ENCODE measurements at places on chromosomes 5 and 9.

- no peak for DNase-seq
Measured at GRCh38 chr5:104611135-104611767, 1048.7 kb upstream of the NUDT12 start.

DNA sequence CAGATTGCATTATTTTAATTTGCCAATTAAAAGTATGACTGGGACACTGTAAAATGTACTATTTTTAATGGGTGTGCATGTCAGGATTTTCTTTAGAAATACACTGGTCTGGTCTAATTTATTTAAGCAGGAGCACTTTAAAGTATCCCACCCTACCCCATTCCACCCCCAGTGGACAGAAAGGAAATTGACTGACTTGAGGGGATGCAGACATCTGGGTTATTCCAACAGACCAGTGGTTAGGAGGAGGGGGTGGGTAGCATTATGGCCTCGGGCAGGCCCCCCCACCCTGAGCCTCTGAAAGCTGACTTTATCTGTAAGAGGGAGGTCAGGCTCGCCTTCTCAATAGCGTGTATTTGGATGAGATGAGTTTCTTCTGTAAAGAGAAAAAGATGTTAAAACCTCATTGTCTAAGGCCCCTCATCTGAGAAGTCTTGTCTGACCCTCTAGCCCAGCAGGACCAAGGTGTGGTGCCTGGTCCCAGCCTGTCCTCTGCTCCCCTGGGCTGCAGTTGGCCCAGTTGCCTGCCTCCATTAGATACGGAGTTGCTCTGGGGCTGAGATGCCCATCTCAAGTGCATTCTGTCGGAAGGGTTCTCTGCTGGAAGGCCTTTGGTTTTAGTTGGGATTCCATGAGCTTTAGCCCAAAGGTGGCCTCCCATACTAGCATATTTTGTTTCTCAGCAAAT lies 4.4 kb downstream of the HNRNPAB start:
- DNase-seq = no peak

- no peak for DNase-seq
Measured at GRCh38 chr5:172636279-172637050, 4.6 kb upstream of the NEURL1B start.

GRCh38 chr5:124342027-124342471 lies 404.4 kb downstream of the ZNF608 start:
- DNase-seq = no peak

GRCh38 chr9:26205261-26205660 lies 527.0 kb upstream of the TUSC1 start:
- DNase-seq = no peak

DNA sequence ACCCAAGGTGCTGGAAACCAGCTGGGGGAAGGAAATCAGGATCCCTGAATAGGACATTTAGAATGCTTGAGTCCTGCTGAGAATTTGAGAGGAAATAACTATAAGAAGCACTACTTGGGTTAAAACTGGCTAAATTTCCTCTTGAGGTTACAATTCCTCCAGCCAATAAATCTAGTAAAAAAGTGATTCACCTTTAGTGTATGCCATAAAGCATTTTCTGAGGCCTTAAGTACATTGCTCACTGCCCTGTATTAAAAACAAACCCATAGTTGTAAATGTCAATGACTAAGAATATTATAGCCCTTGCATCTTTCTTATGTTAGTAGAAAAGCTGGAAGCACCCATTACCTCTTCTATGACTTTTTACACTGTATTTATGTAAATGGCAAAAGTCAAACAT lies 634.7 kb upstream of the ARRDC3 start:
- DNase-seq = no peak

DNA sequence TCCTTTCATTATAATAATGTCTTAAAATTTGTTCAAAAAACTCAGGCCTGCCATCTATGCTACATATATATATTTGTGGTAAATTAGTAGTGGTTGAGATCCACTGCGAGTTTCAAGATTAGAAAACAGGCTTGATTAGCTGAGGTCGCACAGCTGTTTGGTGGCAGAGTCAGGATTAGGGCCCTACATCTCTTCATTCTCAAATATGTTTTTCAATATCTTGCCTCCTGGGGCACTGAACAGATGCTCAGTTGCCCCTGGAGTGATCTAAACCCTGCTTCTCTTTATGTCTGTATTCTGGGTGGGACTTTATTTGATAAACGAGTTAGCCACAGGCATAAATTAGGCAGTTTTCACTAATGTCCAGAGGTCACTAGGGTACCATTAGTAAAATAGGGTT lies 27.8 kb upstream of the CEP120 start:
- DNase-seq = no peak

- no peak for DNase-seq
Measured at GRCh38 chr5:87997662-87998061, 271.0 kb downstream of the TMEM161B start.

DNA sequence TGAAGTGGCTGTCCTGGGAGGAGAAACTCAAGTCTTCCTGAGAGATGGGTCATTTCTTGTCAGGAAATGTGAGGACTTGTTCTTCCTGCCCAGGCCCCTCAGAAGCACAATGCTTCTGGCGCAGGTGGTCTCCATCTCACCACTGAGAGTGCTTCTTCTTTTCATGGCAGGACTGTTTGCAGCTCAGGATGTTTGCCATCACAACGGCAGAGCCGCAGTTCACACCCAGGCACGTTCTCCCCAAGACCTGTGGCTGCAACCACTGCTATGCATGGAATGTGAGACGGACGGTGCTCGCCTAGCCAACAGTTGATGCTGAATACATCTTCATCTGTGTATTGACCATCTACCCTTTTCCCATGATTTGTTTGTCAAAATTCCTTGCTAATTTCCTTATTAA lies 216.3 kb downstream of the GADD45G start:
- DNase-seq = no peak

DNA sequence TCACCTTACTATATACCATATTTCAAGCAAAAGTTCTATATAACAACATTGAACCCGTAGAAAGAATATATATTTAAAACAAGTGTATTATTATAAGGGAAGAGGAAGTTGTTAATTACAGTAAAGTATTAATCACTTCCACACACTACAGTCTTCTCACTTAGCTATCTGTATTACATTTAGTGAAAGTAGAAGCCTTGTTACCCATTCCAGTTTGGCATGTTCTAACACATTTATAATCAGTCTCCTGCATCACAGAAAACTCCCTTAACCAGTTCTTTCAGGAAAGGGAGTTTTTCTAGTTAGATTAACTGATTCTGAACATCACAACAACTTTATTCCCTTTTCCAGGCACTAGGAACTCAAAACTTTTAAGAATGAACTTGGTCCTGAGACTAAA lies 6.9 kb downstream of the RAB14 start:
- DNase-seq = no peak

DNA sequence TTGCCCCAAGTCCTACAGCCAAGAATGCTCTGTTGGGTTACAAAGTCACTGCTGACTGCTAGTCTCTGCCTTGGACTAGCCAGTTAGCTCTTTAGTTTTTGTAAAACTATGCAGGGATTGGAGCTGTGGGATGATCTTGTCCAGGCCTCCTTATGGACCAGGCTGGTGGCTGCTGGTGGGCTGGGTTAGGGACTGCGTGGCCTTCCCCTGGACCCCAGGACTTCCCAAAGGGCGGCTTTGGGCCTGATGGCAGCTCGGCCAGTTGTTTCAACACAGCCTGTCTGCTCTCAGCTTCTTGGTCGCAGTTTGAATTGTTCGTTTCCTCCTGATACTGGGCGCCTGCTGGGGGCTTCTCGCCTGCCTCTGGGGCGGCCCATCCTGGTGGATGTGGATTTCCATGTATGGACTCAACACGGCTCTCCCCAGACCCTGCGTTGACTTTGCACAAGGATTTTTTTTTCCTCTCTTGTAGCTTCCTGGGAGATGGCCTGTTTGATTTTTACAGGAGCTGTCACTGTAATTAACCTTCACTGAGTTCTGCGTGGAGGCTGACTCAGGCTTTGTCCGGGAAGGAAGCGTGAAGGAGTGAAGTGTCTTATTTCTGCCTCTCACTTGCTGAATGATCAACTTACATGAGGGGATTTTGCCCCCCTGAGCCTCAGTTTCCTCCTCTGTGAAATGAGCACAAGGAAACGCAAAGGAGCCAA lies 91.9 kb upstream of the NEURL1B start:
- no peak for DNase-seq

DNA sequence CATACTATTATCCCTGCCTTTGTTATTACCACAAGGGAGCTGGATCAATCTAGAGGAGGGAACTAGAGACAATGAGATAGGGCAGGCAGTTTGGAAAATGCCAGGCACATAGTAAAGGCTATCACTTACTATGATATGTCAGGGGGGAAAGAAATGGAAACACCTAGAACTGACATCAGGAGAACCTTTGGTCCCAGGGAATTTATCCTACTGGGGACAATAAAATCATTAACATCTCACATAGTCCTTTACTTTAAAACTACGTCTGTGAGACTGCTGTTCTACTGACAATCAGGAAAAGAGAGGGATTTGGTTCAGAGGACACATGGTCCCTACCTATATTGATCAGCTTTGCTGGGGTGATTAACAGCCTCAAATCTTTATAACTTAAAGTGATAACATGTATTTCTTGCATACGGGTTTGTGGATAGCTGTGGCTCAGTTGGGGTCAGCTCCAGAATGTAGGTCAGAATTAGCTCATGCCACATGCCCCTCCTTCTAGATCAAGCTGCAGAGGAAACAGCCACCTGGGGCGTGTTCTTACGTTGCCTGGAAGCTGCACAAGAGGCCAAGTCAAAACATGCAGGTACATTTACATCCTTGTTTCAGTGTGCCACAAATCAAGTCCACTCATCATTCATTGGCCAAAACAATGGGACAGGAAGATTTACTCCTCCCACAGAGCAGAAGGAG lies 43.9 kb upstream of the ALDOB start:
- no peak for DNase-seq

DNA sequence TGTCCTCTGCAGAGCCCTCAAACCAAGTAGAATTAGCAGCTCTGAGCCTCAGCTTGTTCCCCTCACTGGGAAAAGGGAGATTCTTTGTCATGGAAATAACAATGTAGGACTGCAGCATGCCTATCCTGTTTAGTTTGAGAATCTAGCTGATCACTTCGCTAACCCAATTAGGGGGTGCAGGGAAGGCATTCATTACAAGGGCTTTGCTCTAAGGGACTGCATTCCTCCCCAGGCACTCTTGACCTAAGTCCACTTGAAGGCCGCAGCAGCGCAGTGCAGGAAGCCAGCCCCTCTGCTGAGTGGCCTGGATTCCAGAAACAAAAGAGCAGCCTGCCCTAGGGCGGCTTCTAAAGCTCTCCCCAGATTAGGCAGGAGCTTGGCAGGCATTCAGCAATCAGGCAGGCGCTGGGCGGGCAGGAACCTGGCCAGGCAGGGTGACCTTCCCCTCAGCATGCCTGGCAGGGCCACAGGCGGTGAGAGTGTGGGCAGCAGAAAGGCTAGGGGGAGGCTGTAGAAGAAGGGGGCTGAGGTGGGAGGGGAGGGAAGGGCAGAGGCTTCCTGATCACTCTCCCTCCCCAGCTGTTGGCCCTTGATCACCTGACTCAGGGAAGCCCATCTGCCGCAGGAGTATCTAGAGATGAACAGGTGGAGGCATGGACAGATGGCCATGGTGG lies 24.8 kb downstream of the CCNJL start:
- no peak for DNase-seq

DNA sequence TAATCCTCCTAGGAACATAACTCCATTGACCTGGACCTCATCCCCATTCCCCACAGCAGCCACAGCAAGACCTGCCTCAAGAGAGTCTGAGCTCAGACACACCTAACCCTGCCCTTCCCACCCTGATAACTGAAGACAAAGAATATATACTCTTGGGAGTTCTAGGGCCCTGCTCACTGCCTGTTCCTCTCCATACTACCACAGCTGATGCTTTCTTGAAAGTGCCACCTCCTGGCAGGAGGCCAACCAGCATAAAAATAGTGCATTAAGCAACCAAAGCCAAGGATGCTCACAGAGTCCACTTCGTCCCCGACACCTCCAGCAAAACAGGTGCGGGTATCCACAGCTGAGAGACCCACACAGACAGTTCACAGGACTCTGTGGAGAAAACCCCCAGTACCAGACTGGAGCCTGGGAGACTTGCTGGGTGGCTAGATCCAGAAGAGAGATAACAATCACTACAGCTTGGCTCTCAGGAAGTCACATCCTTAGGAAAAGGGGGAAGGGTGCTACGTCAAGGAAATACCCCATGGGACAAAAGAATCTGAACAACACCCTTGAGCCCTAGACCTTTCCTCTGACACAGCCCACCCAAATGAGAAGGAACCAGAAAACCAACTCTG lies 23.5 kb downstream of the FAM114A2 start:
- DNase-seq = no peak

- no peak for DNase-seq
Measured at GRCh38 chr9:108933231-108933717, 650 bp downstream of the ELP1 start.

DNA sequence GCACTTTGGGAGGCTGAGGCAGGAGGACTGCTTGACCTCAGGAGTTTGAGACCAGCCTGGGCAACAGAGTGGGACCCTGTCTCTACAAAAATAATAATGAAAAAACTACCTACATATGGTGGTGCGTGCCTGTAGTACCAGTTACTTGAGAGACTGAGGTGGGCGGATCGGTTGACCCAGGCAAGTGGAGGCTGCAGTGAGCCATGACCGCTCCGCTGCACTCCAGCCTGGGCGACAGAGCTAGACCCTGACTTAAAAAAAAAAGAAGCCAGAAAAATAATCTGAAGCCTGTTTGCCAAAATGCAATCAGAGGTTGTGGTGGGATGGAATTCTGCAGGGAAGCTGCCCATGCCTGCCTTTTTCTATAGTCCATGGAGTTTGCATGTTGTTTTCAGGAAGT lies 50.4 kb upstream of the GGTA1 start:
- DNase-seq = no peak

- DNase-seq = no peak
Measured at GRCh38 chr9:14246951-14247350, 67.0 kb downstream of the NFIB start.

DNA sequence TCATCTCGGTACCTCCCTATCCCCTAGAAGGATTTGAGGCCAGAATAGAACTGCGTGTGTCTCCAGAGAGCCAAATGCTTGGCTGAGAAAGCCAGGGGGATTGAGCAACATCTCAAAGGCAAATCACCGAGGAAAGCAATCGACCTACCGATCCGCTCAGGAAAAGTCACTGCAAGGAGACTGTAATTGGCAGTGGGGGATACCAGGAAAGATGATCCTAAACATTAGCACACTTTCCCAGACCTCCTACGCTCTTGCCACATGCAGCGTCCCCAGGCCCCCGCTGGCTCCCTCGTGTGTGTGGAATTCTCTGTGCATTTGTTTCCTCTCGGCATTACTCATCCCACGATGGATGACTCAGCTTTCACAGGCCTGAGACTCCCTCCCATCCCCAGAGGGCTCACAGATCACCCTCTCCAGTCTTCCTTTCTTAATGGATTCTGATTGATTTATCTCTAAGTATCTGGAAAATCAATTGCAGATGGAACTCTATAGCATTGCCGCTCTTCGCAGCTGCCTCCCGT lies 82.2 kb upstream of the ICE1 start:
- no peak for DNase-seq

DNA sequence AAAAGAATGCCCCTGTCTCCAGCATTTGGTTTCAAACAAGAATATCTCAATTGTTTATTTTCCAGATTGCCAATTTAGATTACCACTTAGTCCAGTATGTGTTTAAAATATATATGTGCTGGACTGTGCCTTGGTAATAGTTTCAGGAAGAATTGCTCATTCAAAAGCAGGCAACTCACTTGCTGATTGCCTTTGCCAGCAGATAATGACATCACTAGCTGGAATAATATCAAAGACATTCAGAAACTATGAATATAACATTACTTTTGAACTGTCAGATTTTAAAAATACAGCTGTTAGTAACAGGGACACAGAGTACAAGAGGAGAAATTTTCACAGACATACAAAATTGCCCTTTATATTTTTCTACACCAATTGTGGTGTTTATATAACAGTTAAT lies 96.0 kb upstream of the ITGA2 start:
- no peak for DNase-seq

Measured in stimulated activated CD4-positive, alpha-beta T cell treated with anti-CD3 and anti-CD28 coated beads, TNF-alpha, amount 100 ng/mL, for 1 hour (primary cell).